ENCODE measurements at places on chromosomes 2 and 18. TPM values are rescaled to one million over a fixed set of nuclear protein-coding genes. Genes with fewer than 3 reads are reported as not detected.

Gene RAB6D
- not detected for total RNA-seq

DNA sequence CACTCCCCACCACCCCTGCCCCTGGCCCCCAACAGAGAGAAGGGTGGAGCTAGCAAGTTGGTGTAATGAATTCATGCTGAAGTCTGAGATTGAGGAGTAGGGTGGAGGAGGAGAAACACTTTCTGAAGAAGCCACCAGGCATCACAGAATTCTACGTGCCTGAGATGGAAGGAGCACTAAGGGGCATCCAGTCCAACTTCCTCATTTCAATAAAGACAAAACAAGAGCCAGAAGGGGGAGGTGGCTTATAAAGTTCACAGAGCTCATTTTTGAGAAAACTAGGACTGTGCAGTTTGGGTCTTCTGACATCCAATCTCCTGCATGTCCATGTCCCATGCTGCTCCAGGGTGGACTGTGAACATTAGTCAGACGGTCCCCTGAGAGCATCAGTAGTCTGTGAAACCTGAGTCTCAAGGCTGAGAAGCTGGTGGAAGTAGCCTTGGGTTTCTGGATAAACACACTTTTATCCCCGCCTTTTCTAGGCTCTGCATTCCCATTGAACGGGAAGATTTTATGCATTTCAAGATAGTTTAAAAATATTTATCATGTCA, 77.7 kb downstream of the TRIM43 start:
- no peak for DNase-seq

GRCh38 chr2:208361077-208361441, 45.5 kb upstream of the PTH2R start:
- no peak for DNase-seq

GRCh38 chr2:12577091-12577490, 139.6 kb upstream of the TRIB2 start:
- no peak for DNase-seq

Gene GPR45
- total RNA-seq: not detected

DNA sequence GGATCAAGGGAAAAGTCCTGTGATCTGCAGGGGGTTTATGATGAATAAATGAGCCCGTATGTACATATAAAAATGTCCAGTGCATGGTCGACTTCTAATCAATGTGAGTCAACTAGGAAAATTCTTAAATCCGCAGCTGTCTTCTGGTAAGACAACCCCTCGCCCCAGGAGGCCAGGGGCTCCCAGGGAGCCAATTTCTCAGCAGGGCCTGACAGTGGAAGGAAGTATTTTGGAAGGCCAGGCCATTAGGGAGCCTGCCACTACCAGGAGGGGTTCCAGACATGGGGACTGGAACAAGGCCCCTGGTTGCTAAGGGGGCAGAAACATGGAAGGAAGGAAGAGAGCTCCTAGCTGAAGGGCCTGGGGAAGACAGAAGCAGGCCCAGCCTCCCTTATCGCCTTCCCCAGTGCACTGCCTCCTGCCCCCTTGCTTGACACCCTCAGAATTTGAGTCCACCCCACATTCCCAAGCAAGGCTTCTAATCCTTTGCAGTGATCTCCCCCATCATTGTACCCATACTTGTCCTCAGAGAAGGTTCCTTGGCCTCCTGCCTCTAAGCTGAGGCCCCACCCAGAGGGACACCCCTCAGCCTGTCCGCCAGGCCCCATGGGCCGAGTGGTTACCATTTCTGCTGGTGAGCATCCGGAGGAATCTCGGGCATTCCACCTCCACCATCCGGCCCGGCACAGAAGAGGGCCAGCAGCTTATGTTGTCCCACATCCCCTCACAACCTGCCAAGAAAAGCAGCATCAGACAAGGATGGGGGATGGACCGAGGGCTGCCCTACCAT, 45.9 kb downstream of the SCTR start:
- no peak for DNase-seq

Gene CTNNA2
- total RNA-seq: not detected

GRCh38 chr18:37497853-37498518, 67.6 kb downstream of the CELF4 start:
- no peak for DNase-seq

DNA sequence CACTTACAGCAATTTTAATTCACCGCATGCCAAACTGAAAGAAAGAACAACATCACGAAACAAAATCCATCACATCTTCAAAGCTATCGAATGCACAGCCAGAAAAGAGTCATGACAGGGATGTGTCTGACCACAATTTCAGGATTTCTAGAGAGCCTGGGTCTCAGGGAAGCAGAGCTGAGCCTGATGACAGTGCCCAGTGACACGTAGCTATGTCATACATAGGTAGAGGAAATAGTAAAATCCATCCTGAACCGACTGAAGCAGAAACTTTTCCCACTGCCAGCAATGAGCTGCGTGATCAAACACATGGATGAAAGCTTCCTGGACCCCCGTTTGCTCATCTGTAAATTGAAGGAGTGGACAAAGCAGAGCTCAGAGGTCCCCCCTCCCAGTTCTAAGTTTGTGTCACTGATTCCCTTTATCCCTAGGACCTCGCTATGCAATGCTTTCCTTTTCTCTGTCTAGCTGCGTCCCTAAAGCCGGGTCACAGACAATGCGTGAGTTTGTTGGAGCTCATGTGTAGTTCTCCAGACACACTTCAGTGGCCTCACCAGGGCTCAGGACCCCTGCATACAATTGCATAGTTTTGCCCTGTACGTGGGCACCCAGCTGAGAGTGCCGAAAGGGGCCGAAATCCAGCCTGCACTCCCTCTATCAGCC, 37.6 kb downstream of the CCBE1 start:
- DNase-seq: no peak

Gene ALLC
- not detected for total RNA-seq

DNA sequence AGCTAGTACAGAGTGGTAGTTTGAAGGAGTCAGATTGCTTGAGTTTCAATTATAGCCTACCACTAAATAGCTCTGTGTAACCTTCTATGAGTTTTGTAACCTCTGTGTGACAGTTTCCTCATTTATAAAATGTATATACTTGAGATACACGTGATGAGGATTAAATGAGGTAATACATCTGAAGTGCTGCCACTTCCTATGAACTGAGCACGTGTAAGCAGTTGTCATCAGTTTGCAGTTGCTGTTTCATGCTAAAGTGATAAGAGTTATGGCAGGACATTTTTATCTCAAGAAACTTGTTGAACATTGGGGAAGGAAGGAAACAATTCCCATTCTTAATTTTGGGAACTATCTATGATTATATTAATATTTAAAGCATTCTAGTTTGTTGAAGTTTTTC, 38.5 kb downstream of the CARF start:
- no peak for DNase-seq

DNA sequence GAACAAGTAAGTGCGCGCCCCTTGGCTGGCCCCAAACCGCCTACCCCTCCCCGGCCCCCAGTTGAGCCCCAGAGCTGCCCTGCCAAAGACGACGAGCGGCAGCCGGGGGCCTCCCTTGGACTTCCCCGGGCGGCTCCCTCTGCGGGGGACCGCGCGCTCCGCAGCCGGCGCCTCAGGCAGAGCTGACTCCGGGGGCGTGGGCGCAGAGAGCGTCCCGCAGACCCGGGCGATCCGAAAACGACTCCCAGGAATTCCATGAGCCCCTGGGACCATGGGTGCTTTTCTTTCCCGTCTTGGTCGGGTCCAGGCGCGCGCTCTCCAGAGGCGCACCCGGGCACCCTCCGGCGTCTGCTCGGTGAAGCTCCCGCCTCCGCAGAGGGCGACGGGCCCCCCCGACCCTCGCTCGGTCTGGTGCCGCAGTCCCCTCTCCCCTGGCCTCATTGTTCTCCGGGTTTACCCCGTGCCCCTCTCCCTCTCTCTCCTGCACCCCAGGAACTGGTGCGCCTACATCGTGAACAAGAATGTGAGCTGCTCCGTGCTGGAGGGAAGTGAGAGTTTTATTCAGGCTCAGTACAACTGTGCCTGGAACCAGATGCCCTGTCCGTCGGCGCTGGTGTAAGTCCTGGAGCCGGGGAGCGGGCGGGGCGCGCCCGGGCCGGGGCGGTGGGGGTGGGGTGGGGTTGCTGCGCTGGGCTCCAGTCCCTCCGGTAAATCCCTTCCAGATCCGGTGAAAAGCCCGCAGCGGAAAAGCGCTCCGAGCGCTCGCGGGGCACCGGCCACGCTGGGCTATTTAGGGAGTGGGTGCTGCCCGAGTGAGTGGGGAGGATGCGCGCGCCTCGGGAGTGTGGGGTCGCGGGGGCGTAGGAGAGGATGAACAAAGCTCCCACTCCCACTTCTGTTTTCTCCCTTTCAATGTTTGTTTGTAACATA, 776 bp downstream of the EMILIN2 start:
- peak; percentile 18 for DNase-seq

DNA sequence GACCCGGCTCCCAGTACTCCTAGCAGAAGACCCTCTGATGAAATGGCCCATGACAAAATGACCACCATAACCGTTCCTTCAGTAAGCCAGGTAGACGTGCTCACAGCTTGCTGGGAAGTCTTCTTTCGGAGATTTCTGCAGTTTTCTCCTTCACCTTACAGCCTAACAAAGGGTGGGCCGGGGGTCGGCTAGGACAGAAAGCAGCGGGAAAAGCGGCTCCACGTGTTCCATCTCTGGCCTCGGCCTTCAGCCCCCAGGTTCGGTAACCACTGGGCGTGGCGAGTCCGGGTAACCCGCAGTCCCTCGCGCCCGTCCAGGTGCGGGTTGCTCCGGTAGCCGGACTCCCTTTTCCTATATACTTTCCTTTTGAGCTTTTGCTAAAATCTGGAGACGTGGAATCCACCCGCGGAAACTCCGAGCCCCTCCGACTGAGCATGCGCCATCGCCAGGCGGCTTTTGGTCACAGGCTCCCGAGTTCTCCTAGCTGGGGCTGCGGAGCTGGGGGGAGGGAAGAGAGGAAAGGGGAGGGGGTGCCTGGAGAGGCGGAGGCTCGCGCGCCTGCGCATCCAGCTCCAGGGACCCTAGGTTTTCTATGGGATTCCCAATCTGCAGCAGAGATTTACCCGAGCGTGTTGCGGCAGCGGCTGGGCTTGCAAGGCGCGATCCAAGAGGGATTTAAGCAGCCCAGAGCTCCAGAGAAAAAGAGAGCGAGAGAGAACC, at the start of gene VSNL1:
VSNL1 (plus strand) TSS at position 604 of the 720 bp plus-strand sequence. CDS start 51,379 bp downstream, outside the sequence.
- no peak for DNase-seq

Gene SRD5A2
- not detected for total RNA-seq

GRCh38 chr2:28633746-28634145, 117.9 kb upstream of the PPP1CB start:
- DNase-seq: no peak

Gene FAM237A
- total RNA-seq: not detected

GRCh38 chr2:85583667-85584353, 421 bp upstream of the VAMP5 start:
- DNase-seq: peak; percentile 52

- peak; percentile 25 for DNase-seq
Measured at GRCh38 chr2:44362207-44363015, 664 bp downstream of the CAMKMT start.

GRCh38 chr2:113895819-113896563, 6.1 kb downstream of the ACTR3 start:
- DNase-seq: no peak

DNA sequence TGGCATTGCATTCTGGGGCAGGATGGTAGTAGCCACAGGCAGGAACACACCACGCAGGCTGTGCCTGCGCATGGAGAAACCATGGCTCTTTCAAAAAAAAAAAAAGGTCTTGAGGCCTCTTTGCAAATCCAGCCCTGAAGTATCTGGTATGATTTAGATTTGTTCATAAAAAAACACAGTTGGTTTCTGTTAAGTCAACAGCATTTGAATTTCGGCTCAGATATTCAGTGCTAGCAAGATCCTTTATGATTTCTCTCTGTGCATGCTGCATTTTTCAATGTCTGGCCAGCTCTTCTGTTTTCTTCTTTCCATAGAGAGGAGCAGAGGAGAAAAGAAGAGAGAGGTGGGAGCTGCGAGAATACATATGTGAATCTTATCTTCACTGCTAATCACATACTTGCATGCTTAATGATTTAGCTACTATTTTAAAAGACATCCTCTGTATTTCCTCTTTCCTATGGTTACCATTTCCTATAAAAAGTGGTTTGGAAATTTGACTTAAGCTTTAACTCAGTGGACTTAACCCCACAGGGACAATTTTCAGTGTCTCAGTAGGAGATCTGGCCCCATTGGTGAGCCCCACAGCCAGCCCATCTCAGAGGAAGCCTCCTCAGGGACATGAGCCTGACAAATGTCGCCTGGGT, 214.3 kb upstream of the APCDD1 start:
- no peak for DNase-seq

DNA sequence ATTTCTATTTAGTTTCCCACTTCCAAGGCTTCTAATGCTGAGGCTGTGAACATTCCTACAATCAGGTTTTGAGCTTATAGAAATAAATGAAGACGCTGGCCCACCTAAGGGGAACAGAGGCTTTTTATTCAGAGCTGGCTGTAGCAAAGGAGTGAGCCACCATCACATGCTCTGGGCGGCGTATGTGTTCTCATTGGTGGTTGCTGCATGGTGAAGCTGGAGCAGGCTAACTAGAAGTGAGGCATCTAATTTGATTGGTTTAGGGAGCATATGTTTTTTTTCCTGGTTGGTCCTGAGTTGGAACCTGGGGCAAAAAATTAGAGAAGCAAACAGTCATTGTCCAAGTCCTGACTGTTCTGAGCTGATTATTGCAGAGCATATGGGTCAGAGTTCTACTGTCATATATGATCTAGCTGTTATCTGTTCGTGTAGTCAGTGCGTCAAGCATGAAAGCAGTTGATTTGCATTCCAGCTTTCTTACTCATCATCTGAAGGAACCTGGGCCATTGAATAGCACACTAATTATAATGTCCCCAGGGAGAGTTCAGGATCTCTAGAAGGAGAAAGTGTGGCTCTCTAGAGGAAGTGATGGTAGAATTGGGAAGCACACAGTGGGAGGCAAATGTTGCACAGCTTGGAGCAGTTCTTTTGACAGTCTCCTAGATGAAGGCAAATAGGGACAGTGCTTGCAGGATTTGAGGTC, 279.6 kb downstream of the PARD3B start:
- no peak for DNase-seq

Gene CRYBA2
- not detected for total RNA-seq

- DNase-seq: no peak
Measured at GRCh38 chr18:79629249-79629558, 50.4 kb upstream of the CTDP1 start.

GRCh38 chr2:124663645-124663997, 638.5 kb downstream of the CNTNAP5 start:
- DNase-seq: no peak

GRCh38 chr2:126930970-126931590, 32.4 kb downstream of the TEX51 start:
- no peak for DNase-seq

DNA sequence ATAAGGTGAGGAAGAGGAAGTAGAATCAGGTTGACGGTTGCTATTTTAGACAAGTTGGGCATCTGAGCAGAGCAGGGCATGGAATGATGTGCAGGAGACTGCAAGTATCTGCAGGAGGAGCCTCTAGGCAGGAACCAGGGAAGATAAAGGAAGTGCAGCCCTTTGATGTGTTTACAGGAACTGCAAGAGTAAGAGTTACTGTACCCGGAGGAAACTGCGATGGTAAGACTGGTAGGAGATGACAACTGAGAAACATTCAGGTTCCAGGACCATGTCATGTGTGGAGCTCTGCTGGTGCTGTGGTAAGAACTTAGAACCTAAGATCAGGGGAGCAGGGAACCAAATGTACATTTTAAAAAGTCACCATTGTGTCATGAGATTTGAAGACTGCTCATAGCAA, 134.3 kb upstream of the STON1 start:
- no peak for DNase-seq

- no peak for DNase-seq
Measured at GRCh38 chr2:225598426-225598825, 198.9 kb downstream of the NYAP2 start.

Gene RAB10
- total RNA-seq: 58.0 TPM
